Esophagus mucosa (tissue), 1 donor: ENCODE measurements at places on chromosomes 3 and 15. TPM values are rescaled to one million over a fixed set of nuclear protein-coding genes. Genes with fewer than 3 reads are reported as not detected.

DNA sequence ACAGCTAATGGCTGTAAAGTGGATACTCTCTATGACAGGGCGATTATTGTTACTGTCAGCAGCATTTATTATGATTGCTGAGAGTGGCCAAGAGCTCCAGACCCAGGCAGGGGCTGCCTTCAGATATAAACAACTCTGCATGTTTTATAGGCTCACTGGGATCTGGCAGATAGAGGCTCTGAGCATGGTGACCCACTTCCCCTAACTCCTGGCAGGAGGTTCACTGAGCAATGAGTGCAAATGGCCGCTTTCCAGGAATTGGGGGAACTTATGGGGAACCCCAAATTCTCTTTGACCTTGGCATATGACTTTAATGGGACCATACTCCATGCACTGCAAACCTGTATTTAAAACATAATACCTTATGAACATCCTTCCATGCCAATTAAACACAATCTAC is 59.0 kb downstream of the SCN5A start:
- no peak for ATAC-seq

DNA sequence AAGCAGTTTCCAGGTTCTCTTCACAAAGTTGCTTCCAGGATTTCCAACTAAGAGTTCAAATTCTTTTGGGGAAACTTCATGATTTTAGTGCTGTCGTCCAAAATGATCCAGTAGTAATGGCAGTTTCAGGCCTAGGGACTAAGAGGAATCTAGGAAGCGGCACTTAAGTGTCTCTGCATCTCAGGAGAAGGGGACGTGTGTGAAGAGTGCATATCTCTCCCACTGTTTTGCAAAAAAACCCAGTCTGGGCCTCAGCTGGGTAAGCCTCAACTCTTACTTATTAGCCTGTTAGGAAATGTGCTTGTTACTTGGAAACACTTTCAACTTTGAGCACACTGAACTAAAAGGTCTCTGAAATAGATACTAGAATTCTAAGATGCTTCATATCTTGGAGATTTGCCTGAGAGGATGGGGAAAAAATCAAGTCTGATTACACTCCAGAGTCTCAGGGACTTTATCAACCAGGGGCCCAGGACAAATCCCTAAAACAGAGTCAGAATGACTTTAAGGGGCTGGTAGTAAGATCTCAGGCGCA is 81.8 kb downstream of the WDR76 start:
- ATAC-seq, result no peak

DNA sequence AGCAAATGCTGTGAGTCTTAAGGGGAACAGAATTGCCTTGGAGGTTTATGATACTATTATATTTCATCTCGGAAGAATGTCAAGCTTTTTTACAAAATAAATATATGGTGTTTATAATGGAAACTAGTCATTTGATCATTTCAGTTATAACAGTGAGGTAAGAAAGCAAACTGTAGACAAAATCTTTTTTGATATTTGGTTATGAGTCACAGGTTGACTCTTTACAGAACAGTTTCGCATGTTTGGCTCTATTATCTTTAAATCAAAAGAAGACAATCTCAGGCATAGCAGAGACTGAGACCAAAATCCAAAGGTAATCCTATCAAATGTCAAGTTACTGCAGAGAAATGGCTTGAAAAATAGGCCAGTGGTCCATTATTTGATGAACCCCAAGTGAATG is 490.9 kb upstream of the MDFIC2 start:
- no peak for ATAC-seq

DNA sequence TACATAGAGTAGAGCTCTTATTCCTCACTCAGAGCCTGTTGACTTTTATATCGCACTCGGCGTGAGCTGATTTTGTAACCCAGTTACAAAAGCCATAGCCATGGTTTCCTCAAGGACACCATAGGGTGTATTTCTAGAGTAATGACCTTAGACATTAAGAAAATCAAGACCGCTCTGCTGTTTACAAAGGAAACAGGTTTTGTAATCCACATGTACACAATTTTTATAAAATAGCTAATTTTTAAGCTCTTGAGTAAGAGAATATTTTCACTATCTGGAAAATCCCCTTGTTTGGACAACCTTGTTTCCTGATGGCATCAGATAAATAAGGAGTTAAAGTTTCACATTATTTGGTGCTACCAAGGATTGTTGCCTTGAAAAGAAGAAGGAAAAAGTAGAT is 104.7 kb downstream of the PGPEP1L start:
- ATAC-seq, result no peak

- no peak for ATAC-seq
Measured at GRCh38 chr3:41127414-41127813, 71.9 kb upstream of the CTNNB1 start.

GRCh38 chr15:55846116-55846707 is 103.3 kb upstream of the PRTG start:
- ATAC-seq, result peak; percentile 69

DNA sequence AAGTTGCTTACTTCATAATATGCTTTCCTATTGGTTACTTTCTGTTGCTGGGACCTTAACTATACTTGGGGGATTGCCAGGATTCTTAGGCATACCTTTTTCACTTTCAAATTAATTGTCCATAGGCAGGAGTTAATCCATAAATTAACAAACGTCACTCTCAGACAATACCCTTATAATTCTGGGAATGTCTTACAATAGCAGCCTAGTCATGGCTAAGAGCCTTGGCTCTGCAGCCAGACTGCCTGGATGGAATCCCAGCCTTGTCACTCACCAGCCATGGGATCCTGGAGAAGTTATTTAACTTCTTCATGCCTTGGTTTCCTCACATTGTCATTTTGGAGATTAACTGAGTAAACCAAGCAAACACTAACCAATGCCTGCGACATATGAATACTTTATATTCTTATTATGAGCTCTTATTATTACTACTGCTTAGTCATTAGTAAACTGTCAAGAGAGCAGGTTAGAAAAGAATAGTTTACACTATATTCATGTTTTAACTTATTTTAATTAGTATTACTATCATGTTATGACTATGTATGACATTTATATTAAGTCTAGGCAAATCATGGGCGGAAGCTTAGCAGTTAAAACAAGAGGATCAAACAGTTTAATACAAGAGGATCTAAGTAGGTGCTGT is 29.0 kb downstream of the GYG1 start:
- ATAC-seq, result peak; percentile 69

DNA sequence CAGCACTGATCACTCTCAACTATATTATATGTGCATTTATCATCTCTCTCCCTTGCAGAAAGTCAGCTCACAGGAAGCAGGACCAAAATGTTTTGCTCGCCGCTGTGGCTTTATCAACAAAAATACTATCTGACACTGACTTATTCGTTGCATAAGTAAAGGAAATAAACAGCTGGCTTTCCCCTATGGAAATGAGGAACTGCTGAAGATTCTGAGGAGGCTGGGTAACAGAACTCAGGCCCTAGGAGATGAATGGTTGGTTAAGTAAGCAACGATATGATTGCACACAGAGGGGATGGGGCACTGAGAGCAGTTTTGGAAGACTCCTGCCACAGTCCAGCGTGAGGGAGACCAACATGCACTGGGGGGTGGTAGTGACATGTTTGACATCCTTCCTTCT is 181.1 kb downstream of the STT3B start:
- no peak for ATAC-seq

GRCh38 chr3:9703736-9704346 is at the start of gene CPNE9:
Gene CPNE9, plus strand, starts transcription at chr3:9703833. Its CDS starts 164 bp downstream, at chr3:9703997.
- peak; percentile 42 for ATAC-seq

- ATAC-seq, result no peak
Measured at GRCh38 chr3:127097481-127097880, 95.5 kb upstream of the PRR23E start.

- no peak for ATAC-seq
Measured at GRCh38 chr3:138351916-138352550, 3.7 kb downstream of the MRAS start.

GRCh38 chr3:22922317-22922716 is 280.8 kb upstream of the UBE2E2 start:
- no peak for ATAC-seq

DNA sequence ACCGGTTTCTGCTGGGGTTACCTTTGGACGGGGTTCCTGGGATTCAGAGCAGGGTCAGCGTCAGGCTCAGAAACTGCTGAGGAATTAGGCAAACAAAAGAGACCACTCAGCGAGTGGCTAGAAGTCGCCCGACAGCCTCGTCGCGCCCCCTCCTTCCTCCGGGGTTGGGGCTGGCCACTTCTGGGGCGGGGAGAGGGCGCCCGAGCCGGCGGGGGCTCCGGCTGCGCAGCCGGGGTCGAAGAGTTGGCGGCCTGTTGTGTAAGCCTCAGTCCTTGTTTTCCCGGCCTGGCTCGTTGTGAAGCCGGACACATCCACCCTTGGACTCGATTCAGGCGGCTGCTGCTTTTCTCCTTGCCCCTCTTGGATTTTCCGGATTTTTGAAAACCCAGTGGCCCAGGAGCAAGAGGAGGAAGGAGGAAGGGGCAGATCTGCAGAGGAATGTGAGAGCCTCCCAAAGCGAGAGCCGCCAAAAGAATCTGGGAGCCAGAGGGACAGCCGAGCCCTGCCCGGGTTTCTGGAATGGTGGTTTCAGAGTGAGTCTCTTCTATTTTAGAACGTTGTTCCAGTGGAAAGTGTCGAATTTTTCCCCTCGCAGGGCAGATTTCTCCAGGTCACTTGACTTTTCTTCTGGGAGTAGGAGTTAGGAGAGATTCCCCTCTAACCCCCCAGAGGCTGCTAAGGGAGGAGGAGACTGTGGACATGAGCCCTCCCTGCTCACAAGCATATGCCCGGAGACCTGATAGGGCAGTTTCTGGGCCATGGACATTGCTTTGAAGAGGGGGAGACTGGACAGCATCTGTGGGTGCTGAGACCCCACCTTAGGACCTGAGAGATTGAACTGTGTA is 666 bp downstream of the SNX33 start:
- ATAC-seq, result peak; percentile 2

Gene GATA2
- 1.1 TPM for total RNA-seq

Gene CPEB1
- 0.12 TPM for total RNA-seq

Gene DAZL
- not detected for total RNA-seq

Gene PRR20G
- not detected for total RNA-seq

Gene ABHD14A
- 4.5 TPM for total RNA-seq

Gene CYP8B1
- not detected for total RNA-seq

Gene RGMA
- total RNA-seq, result 40.5 TPM
